ENCODE measurements at places on chromosomes 2 and 18.

- no peak for DNase-seq
Observed at GRCh38 chr18:49757513-49758262, 55.6 kb downstream of the ACAA2 start.

DNA sequence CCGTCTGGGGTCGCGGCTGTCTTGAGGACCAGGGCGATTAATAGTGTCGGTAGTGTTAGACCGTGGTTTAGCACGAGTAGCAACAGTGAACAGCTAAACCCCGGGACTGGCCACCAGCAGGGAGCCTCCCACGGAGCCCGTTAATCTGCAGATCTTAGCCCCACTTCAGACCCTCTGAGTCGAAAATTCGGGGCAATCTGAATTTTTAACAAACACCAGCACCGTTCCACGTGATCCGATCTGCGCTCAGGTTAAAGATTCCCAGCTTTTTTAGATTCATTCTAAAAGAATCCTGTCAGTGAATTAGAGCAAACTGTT is 479 bp upstream of the ATP5F1A start:
- DNase-seq: no peak

DNA sequence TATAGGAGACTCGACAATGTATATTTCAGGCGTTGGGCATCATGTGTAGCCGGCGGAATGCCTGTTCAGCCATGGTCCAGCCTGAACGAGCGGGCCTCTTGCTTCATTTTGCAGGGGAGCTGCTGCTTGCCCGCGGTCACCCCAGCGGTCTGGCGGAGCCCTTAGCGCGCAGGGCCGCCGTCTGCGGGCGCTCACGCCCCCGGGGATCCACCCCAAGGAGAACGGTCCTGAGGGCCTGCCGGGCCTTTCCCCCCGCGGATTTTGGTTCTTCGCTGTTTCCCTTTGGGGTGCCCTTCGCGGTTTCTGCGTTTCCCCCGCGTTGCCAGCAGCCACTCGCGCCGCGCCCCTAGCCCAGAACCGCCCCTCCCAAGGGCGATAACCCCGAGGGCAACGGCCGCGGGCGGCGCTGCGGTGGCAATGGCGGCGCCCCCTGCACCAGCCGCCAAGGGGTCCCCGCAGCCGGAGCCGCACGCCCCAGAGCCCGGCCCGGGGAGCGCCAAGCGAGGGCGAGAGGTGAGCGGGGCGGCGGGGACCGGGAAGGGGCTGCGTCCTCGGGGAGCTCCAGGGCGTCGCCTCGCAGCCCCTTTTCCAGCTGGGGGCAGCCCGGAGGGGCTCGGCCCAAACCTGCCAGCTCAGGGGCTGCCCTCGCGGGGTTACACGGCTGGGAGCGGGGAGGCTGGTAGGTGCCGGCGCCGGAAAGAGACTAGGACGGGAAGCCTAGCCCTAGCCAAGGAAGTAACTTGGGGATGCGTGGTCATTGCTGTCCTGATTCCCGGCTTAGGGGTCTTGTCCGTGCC is at the start of gene MFSD2B:
TSS of gene MFSD2B (plus strand) at position 406 of the 797 bp plus-strand sequence. CDS start at position 418, 12 bp downstream.
- DNase-seq: no peak

DNA sequence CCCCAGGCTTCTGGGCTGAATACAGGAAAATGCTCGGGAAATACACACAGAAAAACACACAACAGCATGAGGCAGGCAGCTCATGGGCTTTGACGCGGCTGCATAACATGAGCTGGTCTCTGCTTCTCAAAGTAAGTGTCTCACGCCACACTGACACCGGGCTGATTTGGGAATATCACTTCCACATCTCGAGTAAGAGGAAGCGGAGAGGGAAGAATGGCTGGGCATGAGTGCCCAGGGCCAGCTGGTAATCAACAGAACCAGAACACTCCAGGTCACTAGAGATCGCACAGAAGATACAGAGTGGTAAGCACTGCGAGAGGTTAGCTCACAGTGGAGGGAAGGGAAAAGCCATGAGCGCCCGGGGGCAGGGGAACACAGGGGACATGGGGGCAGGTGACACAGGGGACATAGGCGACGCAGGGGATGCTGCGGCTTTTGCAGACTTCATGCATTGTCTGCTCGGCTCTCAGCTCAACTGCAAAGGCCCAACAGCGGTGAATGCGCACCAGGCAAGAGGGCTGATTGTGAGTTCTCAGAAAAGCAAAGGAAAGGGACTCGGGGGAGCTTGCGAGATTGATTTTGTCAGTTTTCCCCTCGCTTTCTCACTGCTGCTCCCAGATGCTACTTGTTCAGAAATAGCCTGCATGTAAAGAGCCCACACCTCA is 141.4 kb downstream of the MBP start:
- no peak for DNase-seq

- DNase-seq: peak; percentile 67
Observed at GRCh38 chr2:36355151-36355889, at the start of gene CRIM1. Gene CRIM1, plus strand, starts transcription at chr2:36355778. Its CDS starts 515 bp downstream, at chr2:36356293.

GRCh38 chr2:186543561-186544131 is 46.2 kb upstream of the ITGAV start:
- DNase-seq: no peak

- DNase-seq: no peak
Observed at GRCh38 chr18:24078391-24078790, 60.5 kb upstream of the CABYR start.

DNA sequence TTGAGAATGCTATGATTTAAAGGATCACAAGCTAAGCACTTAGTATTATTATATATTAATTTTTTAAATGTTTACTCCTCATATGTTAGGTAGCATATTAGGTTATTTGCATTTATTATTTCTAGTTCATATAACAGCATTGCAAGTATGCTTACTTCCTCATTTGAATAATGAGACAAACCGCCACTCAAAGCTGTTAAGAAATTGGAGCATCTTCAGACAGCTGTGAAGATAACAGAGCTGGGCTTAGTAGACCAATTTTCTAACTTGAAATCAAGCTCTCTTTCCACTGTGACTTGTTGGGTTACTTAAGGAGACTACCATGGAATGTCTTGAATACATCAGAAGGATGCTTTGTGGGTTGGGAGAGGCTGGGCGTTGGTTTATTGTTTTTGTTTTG is 139.3 kb downstream of the ASXL3 start:
- DNase-seq: no peak

GRCh38 chr2:121182520-121182919 is 102.5 kb downstream of the TFCP2L1 start:
- DNase-seq: no peak

GRCh38 chr2:39685126-39685525 is 19.4 kb downstream of the TMEM178A start:
- no peak for DNase-seq

DNA sequence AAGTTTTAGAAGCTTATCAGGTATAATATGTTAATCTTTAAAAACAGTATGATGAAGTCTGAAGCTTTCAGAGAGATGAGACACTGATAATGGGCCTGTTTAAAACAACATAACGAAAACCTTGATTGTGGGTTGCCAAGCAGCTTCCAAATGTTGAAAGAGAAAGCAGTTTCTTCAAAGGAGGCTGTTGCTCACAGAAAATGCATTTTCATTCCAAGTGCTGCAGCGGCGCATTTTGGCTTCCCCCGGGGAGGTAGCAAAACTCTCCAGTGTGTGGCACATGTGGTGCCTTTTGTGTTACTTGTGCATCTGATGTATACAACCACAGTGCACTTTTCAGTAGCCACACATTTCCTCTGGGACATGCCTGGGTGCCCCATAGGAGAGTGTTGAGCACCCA is 66.1 kb downstream of the TMEFF2 start:
- DNase-seq: no peak

DNA sequence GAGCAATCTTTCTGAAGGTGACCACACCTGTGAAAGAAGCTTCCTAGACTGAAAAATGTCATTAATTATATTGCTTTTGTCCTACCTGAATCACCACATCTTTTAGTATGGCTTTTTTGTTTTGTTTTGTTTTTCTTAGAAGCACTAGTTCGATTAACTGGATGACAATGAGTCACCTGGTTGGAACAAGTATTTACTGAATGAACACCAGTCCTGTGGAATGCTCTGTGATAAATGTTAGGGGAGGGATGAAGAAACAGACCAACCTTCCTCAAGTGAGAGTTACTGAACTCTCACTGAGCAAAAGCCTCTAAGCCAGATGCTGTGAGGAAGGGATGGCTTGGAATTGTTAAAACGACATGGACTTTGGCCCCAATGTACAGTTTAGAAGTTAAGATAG is 26.8 kb upstream of the DCC start:
- DNase-seq: no peak

DNA sequence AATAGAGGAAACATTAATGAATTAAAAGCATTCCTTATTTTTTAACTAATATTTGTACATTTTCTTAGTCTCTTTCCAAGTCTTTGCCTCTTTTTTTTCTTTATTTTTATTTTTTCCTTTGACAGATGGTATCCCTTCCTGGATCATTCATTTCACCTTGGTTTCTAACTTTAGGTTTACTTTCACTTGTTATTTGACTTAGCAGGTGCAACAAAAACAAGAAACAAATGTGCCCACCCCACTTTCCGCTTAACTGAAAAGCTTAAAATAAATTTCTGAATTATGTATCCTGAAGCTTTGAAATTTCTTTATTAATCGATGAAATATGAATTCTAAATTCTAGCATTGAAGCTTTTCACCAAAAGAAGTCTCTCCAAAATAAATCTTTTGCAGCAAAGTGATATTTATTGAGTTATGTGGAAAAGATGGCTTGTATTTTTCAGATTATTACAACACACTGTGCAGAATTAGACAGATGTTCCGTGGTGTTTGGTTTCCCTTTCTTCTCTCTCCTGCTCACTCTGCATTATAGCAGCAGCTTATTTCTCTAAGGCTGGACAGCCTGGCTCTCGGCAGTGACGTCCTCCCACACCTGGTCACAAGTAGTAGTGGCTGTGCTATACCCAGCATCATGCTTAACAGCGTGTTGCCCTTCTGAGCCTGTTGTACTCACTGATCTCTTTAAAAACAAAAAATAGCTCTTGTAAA is 99.1 kb upstream of the ZNF397 start:
- DNase-seq: no peak

DNA sequence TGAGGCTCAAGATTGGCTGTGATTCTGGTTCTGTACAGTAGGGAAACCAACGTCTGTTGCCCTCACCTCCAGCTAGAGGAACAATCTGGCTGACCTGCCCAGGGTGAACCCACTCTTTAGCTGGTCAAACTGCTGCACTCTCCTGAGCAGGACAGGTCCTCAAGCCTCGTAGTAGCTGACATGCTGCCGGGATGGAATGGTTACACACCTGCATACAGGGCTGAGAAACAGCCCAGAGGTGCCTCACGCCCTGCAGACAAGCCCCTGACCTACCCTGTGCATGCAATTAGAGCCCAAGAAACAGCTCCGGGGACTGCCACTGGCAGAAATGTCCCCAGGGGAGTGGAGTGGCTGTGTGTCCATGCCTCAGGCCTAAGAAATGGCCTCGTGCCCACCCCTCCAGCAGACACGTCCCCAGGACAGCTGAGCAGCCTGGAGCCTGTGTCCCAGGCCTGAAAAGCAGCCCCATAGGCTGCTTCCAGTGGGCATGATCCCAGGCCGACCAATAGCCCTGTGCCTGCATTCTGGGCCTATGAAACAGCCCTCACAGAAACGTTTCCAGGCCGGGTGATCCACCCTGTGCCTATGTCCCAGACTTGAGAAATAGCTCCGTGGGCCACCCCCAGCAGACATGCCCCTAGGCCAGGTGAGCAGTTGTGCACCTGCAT is 25.4 kb downstream of the BOLL start:
- no peak for DNase-seq

DNA sequence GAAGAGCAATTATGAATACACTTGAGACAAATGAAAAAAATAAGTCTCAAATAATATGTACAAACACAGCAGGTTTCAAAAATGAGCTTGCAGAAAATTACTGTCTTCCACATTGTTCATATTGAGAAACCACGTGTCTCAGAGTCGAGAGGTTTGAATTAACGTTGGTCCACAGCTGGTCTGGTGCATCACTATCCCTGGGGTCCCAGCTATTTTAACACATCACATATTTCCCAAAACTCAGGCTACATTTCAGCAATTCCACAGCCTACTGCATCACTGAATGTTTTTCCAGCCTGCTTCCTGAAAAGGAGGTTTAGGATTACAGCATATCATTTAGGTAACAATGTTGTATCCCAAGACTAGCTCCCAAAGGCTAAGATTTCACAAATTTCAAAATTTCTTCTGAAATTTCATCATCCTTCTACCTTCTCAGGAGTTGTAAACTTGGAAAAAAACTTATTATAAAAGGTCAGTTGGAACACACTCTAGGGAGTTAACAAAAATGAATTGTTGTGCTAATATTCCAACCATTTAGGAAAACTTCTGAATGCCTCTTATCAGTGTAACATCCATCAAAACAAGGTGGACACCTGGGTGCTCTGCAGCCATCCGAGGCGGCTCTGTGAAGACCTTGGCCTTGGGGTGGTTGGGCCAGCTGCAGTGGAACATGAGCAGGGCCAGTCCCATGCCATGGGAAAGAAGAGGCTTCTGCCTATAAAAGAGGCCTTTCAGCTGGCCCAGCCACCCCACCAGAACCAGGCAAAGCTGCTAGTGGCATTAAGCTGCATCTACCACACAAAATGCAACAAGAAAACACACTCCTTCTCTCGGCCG is 198.1 kb upstream of the RBBP8 start:
- DNase-seq: no peak

DNA sequence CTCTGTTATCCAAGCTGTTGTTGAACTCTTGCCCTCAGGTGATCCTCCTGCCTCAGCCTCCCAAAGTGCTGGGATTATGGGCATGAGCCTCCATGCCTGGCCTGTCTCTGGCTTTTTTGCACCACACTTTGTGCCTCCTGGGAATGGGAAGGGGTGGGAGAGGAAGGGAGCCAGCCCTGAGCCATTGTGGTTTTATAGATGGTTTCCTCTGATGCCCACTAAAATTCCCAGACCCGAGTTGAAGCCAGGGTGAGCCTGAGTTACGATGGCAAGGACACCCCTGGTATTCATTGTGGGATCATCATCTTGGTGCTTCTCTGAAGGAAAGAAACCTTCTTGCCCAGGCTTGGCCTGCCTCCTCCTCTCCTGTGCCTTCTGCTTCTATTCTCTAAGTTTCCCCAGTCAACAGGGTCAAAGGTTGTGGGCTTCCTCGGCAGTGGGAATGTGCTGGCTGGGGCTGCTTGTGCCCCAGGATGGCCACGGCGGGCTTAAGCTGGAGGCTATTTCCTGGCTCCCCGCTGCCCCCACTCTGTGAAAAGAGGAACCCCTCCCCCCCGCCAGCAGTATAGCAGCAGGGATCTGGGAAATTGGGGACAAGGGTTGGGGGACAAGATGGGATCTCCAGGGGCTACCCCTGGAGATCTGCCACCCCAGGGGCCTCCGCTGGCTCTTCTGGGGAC is 106.2 kb downstream of the STPG4 start:
- DNase-seq: no peak

GRCh38 chr18:9722691-9723090 is 14.6 kb downstream of the RAB31 start:
- no peak for DNase-seq

DNA sequence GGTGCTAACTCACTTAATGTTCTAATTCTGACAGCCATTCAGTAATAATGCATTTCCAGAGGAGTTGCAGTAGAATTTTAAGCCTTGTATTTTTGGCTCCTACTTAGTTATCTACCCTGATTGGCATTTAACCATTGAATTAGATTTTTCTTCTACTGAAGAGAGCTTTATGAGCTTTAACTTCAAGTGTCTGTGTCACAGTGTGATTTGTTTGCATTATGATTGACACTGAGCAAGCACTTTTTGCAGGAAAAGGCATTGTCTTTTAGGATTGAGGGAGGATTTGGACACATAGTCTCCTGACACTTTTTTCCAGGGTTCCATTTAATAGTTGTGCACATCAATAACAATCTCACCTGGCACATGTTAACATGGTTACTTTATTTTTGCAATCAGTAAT is 26.7 kb downstream of the LYPD6 start:
- DNase-seq: no peak

- no peak for DNase-seq
Observed at GRCh38 chr2:21257621-21258020, 133.9 kb downstream of the TDRD15 start.
